ENCODE measurements at places on chromosomes 3 and 15.
A peak's percentile ranks its signal among the peaks of the same experiment; 100 is the strongest.

DNA sequence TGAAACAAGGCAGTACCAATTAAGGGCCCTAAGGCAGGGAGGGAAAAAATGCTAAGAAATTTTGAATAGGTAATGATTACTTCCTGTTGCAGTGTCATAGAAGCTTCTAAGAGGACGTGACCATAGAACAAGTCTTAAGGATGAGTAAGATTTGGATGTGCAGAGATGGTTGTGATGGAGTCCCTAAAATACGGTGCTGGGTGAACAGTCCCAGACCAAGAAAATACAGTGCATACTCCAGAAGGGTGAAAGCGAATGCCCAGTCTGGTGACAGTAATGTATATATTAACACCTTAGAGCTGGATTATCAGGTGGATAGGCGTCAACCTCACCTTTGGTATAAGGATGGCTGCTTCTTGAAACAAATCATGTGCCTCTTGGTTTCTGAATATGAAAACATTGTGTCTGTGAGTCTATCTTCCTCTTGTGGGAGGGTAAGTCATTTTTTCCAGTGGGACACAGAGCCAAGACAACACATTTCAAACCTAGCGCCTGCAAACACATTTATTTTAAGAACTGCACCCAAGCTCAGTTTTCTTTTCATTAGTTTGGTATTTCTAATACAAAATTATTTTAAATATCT is 101.2 kb upstream of the TP63 start:
- no peak for DNase-seq

GRCh38 chr15:47289656-47290055 is 427.6 kb upstream of the SEMA6D start:
- DNase-seq, result no peak

- DNase-seq, result no peak
These were observed 26.5 kb downstream of the CD86 start for GRCh38 chr3:122081543-122082247.

DNA sequence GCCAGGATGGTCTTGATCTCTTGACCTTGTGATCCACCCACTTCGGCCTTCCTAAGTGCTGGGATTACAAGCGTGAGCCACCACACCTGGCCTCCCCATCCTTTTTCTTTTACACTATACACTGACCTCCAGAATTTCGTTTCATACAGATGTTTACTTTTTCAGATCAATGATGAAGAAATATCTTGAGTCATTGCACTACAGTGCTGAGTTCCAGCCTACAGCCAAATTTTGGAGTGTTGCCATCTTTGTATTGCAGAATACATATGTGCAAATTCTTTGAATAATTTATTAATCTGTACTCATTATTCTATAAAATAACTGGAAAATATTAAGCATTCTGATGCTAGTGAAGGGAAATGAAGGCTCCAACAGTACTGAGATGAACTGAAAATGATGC is 12.5 kb downstream of the ZPLD1 start:
- no peak for DNase-seq

- DNase-seq, result no peak
These were observed 682.5 kb downstream of the NR2F2 start for GRCh38 chr15:97012986-97013385.

GRCh38 chr3:63343674-63344073 is 65.6 kb downstream of the SYNPR start:
- DNase-seq, result peak; percentile 97

DNA sequence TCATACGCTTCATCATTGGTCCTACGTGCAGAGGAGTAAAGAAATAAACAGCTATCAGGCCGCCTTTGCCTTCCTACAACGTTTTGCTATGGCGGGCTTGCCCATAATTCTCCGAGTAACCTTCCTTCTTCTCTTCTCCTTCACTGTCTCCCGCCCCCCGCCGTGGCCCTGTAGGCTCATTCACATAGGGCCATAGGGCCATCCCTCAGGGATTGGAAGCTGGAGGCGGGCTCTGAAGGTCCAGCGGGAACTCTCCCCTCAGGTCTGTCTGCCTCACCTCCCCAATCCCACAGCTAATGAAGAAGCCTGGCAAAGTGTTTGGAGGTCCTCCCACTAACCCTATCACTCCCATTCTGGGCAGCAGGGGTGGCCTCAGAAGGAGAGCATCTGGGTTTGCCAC is 43.6 kb downstream of the SEMA5B start:
- no peak for DNase-seq

- DNase-seq, result peak; percentile 15
These were observed 737 bp upstream of the ITPR1 start for GRCh38 chr3:4492208-4493013.

- DNase-seq, result no peak
These were observed 78.1 kb downstream of the ZPLD1 start for GRCh38 chr3:102512734-102513504.

- no peak for DNase-seq
These were observed 844.3 kb upstream of the SEMA6D start for GRCh38 chr15:46872981-46873330.

- DNase-seq, result no peak
These were observed at the start of gene HESX1 for GRCh38 chr3:57199895-57200297. Gene HESX1 (minus strand): TSS chr3:57199978. CDS start chr3:57199918, 60 bp downstream.

DNA sequence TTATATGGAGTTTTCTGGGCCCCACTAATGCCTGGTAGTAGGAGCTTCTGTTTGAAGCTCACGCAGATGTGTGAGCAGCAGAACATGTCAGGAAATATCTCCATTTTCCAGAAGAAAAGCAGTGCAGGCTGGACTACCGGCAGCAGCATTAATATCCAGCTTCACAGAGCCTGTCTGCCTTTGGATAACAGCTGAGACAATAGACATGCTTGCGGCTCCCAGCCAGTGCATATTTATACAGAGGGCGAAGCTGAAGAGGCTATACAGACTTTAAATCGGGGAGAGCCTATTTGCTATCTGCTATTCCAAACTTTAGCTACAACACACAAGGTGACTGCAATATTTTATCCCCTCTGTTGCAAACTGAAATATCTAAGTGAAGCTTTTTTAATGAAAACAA is 250.1 kb upstream of the WNT5A start:
- no peak for DNase-seq

DNA sequence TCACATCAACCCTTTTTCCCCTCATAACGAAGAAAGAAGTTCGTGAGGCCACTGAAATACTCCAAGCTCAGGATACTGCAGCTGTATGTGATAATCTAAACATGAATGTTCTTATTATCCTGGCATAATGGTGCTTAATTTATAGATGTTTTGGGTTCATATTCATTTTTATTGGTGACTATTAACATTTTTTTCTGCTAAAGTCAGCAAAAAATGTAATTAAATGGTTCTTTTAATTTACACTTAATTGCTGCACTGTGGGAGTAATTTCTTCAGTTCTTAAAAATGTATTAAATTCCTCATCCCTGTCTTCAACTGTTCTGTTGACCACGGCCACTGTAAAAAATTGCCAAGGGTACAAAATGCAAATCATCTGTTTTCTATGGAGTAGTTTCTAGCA is 95.6 kb downstream of the CDIN1 start:
- no peak for DNase-seq

DNA sequence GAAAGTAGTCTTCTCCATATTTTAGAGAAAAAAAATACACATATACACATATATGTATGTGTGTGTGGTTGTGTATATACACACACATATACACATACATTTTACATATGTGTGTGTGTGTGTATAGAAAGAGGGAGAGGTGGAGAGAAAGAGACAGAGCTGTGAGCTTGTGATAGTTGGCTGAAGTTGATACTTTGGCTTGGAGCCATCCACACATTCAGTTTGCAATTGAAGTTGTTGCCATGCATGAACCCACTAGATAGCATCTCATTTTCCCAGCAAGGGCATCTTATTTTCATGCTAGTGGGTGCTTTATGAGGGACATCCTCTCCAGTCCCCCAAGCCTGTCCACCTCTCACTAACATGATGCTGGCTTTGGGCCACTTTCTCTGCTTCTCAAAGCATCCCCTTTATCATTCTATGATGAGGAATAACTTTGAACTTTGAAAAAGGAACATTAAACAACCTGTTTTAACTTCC is 228.6 kb downstream of the ZNF621 start:
- DNase-seq, result no peak

Data from BJ (cell line).